ENCODE measurements at places on chromosomes 12 and 14.

DNA sequence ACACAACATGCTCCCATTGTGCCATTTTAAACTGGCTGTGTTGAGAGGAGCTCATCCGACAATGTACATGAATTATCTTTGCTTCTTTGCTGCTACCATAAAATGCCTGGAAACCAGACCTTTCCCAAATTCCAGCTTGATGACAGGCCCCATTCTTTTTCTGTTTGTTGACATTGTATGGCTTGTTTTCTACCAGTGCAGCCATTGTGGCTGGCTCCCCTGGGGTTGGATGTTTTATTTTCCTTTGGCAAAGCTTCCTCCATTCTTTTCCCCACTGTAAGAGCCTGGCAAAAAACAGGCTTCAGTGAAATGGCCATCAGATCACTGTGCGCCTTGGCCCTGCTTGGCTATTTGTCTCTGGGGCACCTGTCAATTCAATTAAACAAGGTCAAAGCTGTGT lies 532.5 kb downstream of the VRK1 start:
- no peak for DNase-seq

- no peak for DNase-seq
Measured at GRCh38 chr12:79956896-79957295, 22.0 kb upstream of the PPP1R12A start.

DNA sequence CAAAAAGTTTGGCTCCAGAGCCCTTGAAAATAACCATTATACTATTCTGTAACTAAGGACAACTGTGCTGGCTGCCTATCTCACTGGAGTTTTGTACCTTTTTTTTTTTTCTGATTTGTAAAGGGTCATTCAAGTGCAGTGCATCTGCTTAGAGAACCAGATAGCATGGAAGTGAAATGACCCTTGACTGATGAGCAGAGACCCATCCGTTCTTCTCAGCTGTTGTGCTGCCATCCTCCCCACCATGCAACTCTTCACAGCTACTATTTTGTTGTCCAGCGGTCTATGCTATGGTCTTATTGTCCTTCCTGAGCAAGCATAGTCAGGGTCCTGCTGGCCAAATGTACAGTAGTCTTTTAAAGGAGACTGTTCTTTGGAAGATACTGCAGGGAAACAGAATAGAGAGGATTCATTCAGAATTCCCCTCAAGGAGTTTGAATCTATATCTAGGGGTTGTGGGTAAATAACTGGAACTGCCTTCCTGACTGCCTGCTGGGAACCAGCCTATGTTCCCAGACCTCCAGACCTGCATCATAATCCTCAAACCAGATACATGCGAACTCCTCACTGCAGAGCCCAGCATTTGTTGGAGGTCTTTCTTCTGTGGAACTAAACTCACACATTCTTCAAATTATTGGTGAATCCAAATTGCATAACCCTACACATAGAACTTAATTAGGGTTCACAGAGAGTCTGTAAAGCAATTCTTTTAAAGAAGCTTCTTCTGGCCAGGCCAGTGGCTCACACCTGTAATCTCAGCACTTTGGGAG lies 41.1 kb downstream of the GPR19 start:
- no peak for DNase-seq

GRCh38 chr12:8692573-8692972 lies 5.2 kb upstream of the RIMKLB start:
- no peak for DNase-seq

- DNase-seq = no peak
Measured at GRCh38 chr12:122327494-122328385, 61.4 kb upstream of the VPS33A start.

GRCh38 chr14:102779084-102779462 lies 1.8 kb downstream of the TRAF3 start:
- DNase-seq = no peak

DNA sequence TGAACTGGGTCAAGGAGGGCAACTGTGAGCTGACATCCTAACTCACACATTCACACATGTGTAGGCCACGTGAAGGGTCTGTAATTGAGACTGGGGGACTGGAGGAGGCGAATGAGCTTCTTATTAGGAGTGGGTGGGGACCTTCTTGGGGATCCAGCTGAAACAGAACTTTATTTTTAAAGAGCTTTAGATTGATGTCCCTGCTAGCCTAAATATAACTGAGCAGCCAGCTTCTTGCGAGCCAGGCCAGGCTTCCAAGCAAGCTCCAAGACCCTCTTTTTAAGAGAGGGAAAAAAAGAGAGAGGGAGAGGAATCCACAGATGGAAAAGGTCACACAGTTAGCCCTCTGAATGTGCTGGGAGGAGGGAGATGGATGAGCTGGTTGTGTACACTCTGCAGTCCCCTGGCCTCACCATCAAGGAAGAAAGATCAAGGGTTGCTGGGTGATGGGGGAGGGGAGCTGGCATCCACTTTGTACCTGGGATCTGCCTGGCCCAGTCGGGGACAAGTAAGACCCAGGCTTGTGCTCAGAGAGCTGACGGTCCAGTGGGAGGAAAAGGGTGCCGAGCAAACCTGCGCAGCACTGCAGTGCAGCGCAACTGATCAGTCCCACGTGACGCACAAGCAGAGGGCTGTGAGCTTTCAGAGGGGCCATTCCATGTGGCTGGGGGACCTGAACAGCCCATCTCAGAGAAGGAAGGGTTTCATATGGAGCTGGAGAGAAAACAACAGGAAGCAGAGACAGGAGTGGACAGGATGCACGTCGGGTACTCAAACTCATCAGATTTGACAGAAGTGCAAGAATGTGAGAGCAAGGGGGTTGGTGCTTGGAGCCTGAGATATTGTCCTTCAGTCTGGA lies 154.5 kb downstream of the ZFP36L1 start:
- no peak for DNase-seq

- no peak for DNase-seq
Measured at GRCh38 chr12:101819467-101819866, 11.3 kb downstream of the GNPTAB start.

DNA sequence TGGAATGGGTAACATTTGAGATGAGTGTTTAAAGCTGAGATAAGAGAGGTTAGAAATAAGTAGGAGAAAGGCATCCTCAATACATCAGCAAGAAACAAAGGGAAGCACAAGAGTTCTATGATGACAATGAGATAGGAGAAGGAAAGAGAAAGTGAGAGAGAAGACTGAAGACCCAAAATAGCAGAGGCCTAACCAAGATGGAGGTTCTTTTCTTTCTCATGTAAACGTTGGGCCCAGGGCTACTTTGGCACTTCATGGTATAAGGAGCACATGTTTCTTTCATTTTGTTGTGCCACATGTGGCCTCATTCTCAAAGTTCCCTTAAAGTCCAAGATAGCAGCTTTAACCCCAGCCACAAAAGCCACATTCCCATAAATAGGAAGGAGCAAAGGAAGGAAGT lies 120.5 kb upstream of the RMST start:
- no peak for DNase-seq

DNA sequence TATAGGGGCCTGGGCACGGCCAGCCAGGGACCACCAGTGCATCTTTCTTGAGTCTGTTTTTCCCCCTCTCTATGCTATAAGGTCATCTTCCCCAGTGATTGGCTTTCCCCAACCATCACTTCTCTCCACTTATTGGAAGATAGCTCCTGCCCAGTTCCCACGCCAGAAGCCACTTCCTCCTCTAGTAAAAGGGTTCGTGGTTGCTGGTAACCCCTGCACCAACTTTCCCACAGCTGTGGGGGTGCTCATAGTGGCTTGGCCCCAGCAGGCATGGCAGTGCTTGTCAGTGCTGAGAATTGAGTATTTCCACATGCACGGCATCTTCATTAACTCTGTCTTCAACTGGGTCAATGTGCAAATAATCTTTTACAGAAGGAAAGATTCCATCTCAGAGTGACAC lies 215.4 kb downstream of the FOXN3 start:
- no peak for DNase-seq

DNA sequence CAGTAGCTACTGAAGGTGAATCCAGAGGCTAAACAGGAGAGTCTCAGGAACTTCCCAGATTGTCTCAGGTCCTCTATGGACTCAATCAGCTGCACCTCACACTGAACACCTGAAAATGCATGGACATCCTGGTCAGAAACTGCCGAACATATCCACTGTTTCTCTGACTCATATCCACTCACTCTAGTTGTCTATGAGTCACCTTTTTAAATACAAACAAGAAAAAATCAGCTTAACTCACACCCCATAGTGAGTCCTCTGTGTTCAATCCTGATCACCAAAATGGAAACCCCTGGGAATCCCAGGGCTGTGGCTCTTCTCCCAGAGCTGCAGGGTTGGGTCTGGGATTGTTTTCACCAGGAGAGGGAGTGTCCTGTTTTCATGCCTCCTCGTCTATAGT lies 556.7 kb downstream of the TMEM121 start:
- DNase-seq = no peak

DNA sequence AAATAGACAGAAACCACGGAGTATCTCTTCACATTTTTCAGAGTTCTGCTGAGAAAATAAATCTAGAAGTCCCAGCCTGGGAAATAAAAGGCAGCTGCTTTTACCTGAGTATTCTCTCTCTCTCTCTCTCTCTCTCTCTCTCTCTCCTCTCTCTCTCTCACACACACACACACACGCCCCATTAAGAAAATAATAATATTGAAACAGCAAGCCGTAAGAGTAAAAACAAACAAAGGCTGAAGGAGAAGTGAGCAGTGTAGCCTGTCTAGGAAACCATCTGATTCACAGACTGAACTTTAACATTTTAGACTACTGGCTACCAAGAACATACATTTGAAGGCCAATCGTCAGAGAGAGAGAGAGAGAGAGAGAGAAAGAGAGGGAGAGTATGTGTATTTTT lies 8.4 kb downstream of the PTHLH start:
- DNase-seq = no peak

DNA sequence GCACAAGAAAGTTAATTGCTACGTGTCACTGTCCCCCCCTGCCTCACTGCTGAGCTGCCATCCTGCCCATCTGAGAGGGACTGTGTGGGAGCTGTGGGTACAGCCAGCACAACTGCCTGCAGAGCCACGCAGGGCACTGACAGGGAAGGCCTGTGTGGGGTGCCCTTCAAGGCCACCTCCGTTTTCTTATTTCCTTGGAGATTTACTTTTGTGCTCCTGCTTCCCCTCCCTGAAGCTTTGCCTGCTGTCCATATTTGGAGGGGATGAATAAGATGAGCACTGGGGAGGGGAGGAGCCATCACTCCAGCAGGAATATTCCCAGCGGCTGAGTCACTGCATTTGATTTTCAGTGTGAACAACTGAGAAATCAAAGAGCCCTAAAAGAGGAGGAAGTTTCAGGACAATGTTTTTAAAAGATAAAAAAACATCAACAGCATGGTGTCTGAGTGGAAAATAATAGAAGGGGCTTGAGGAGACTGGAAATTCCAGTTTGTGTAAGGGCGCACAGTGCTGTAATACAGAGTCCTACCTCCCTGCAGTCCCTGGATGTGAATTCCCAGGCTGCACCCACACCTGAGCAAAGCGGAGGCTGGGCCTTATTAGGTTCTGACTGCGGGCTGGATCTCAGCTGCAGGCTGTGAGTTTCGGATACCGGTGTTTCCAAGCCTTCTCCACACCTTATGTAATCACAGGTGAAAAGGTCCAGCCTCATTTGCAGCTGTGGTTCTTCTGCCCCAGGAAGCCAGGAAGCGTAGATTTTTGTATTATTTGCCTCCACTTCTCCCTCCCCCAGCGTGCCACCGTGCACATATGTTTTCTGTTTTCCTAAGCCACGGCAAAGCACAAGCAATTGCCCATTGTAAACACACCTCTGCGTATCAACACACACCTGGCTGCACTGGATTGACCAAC lies 192.6 kb upstream of the BCL2L14 start:
- no peak for DNase-seq

DNA sequence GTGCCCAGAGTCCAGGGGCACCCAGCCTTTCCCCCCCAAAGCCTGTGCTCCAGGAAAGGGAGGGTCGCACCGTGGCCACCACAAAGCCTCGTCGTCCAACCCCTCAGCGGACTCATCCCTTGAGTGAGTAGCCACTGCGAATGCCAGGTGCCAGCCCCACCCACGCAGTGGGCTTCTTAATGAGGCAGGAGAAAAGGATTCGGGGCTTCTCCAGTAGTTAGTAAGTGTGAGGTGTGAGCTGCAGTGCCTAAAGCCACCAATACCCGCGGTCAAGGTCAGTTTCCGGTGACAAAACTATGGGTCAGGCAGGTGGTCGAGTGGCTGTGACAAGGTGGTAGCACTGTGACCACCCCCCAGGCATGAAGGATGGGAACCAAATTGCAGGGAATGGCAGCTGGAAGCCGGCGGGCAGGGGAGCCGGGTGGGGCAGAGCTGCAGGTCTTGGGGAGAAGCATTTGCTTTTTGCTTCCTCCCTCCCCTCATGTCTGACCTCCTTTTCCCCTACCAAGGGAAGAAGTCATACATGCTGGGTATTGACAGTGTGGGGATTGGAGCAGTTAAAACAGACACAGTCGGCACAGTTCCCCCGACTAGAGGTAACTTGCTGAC lies 8.0 kb downstream of the RAN start:
- no peak for DNase-seq

DNA sequence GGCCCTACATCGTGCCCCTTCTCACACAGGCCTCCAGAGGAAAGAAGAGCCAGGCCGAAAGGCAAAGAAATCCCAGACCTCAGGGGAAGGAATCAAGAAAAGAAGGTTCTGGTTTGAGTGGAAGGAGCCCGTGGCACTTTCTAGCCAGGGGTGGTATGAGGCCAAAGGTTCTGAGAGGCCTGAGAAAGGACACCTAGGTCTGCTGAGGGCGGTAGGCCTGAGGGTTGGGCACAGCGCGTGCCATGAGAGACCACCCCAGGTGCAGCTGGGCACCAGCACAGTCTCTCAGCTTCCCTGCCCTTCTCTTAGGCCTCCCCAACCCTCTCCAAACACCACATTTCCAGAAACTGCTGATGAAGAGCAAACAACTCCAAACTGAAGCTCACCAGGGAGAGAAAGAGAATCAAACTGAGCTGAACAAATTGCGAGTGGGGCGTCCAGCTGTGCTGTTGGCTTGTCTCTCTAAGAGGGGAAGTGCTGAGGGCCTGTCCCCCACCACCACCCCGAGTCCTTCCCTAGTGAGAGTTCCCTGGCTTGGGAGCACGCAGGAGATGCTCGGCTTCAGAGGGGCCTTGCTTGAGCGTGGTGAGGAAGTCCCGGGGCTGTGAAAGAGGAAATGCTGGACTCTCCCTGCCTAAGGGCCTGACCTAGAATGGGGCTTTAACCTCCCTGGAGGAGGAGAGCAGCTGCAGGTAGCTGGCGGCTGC lies 184.8 kb downstream of the ZFP36L1 start:
- no peak for DNase-seq

GRCh38 chr14:81281332-81281731 lies 60.6 kb upstream of the GTF2A1 start:
- DNase-seq = no peak

- DNase-seq = no peak
Measured at GRCh38 chr14:65251213-65251612, 148.9 kb upstream of the MAX start.

- DNase-seq = no peak
Measured at GRCh38 chr14:68074765-68075381, 255.3 kb downstream of the RAD51B start.

GRCh38 chr12:104713444-104713843 lies 244.6 kb downstream of the SLC41A2 start:
- DNase-seq = no peak

DNA sequence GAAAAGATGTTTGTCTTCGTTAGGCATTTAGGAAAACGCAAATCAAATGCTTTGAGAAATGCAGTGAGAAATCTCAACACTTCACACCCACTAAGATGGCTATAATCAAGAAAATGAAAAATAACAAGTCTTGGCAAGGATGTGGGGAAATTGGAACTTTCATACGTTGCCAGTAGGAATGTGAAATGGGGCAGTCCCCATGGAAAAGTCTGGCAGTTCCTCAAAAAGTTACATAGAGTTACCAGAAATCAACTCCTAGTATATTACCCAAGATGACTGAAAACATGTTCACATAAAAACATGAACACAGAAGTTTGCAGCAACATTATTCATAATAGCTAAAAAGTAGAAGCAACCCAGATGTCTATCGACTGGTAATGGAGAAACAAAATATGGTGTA lies 41.5 kb upstream of the LRTM2 start:
- DNase-seq = no peak

- no peak for DNase-seq
Measured at GRCh38 chr14:22314183-22314820, 274.7 kb downstream of the DAD1 start.
